ENCODE measurements at places on chromosomes 7 and 10.

- no peak for DNase-seq
These were observed 23.9 kb upstream of the DNAJB6 start for GRCh38 chr7:157312941-157313340.

GRCh38 chr10:13684806-13685482, 98.2 kb downstream of the PRPF18 start:
- DNase-seq, result no peak

GRCh38 chr7:63521-64021, 128.8 kb upstream of the FAM20C start:
- no peak for DNase-seq

- no peak for DNase-seq
These were observed 3.5 kb downstream of the POLR3A start for GRCh38 chr10:78025685-78026364.

DNA sequence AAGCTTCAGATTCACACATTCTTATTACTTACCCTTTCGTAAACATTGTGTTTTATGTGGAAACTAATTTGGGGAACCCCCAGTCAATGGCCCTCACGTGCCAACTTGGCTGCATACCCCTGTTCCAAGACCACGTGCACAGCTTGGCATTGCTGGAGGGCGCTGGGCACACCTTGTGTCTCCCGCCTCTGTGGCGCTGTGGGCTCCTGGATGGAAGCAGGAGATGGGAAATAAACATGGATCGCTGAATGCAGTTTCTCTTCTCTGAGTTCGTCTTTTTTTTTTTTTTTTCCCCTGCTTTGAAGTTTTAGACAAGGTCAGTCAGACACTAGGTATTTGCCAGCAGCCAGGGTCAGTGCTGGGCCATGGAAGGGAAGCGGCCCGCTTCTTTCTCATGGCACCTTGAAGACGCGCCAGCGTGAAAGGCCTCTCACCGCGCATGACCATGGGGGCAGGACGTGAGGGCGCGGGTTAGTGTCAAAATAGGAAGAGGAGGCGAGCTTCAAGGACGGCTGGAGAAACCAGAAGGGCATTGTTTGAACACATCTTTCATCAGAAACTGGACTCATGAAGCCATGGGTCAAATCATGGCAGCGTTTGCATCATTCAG, 27.3 kb downstream of the BNIP3 start:
- no peak for DNase-seq

- no peak for DNase-seq
These were observed 28.5 kb downstream of the NUDT1 start for GRCh38 chr7:2270495-2270894.

Data from NCI-H2081 treated with DMSO at 0.1 percent for 48 hours (cell line).